ENCODE measurements at places on chromosomes 16 and 17.

DNA sequence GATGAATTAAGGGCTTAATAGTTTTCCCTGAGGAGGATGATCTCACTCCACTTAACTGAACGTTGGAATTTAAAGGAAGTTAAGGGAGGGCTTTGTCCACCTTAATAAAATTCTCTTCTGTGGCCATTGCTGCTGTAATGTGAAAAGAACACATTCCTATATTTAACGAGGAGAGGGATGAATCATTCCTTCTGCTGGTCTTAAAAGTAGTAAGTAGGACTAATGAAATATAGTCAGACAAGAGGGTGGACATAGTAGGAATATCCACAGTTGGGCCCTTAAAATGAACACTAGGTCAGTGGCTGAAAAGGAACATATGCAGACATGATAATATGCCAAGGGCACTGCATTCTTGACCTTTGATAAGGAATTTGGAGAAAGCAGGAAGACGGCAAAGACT lies 405.6 kb downstream of the PMP22 start:
- DNase-seq = no peak

DNA sequence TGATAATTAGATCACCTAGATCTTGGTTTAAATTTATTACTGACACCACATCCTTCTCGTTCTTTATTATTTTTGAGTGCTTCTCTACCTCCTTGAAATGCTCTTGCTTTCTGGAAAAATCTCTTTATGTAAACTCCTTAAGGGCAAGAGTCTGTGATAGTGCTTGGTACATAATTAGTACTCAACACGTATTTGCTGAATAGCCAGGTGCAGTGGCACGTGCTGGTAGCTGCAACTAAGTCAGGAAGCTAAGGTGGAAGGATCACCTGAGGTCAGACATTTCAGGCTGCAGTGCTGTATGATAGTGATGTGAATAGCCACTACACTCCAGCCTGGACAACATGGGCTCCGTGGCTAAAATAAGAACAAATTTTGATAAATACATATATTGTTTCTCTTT lies 63.0 kb downstream of the PPM1E start:
- DNase-seq = no peak

DNA sequence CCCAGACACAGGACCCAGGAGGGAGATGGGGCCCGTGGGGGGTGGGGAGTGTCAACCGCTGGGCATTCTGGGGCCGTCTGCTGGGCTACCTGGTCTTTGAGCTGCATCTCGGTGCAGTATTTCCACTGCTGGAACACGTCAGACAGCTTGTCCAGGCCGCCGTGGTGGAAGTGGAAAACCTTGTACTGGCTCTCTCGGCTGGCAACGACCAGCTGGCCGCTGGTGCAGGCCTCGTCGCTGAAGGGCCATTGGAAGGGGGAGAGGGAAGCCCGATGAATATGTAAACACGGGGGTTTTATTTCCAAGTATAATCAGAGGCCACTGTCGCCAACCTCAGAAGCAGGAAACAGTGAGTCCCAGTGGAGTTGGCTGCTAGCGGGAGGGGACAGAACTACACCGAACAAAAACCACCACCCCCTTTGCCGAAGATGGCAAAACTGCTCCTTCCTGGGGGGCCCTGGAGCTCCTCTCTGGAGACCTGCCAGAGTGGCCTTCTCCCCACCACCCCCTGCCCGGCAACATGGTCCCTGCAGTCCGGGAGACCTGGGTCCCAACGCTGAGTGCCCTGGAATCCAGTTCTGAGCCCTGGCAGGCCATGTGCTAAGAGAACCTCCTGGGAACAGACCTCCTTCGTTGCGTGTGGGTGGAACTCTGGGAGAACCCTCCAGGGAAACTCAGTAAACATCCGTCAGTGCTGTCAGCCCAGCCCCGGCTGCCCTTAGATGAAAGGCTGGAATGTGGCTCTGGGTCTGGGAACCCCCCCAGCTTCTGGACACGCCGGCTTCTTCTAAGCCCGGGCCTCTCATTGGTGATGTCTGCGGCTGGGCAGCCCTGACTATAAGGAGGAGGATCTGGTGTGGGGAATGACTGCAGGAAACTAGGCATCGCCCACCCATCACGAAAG lies 84.1 kb downstream of the TBC1D16 start:
- no peak for DNase-seq

DNA sequence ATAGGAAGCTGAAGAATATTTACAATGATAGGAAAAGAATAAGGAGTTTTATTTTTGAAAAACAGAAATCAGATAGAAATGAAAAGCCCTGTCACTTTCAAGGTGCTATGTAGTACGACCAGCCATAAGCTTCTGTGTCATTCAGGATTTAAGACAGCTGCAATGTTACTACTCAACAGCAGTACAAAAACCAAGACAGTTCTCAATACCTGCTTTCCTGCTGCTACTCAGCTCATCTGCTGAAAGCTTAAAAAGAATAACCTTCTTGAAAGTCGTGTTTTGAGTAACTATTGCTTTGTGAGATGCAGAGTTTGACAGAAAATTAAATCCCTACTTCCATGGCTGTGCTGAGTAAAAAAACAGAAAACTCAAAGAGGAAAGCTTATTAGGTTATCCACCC lies 8.7 kb downstream of the GRB2 start:
- DNase-seq = no peak

- DNase-seq = no peak
Measured at GRCh38 chr16:87841340-87842208, 27.7 kb downstream of the SLC7A5 start.

- DNase-seq = no peak
Measured at GRCh38 chr17:28471531-28472342, 1.7 kb upstream of the SLC13A2 start.

DNA sequence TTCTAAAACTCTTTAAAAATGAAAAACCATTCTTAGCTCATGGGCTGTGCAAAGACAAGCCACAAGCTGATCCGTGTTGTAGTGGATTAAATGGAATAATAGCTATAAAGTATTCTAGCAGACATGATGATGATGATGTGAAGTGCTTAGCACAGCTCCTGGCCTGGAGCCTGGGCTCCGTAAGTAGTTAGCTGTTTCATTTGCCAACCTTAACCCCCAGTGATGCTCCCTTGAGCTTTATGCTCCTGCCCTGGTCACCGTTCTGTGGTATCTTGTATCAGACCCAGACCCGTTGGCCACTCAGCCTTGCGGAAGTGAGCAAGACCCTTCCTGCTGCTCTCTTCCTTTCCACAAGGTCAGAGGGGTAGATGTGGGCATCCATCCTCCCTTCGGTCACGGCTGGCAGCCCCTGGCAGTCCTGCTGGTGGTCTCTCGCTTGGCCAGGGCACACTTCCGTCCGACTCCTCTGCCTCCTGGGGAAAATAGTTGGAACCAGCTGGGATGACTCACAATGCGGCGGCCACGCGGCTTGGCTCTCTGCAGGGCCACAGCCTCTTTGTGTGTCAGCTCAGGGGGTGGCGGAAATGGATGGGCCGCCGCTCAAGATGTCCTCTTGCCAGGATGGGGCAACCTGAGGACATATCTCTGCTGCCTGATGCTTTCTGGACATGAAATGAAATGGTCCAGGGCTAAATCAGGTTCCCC lies 79.1 kb downstream of the GPR139 start:
- DNase-seq = no peak

- DNase-seq = no peak
Measured at GRCh38 chr17:79137015-79137788, 62.6 kb downstream of the ENGASE start.

DNA sequence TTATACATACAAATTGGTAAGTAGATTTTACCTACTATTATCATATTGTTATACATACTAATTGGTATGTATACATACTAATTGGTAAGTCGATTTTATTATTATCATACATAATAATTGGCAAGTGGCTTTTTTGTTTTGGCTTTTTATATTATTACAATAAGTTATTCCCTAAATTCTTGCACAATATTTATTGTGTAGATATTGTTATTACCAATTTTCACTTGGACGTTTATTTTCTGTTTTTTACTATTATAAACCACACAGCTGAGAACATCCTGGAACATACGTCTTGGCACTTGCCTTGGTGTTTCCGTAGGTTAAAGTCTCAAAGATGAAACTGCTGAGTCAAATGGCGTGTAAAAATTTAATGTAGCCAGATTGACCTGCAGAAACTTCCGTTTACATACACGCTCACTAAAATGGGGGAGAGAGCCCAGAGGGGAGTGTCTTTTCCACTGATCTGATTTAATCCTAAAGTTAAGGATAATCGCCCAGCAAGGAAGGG lies 18.9 kb downstream of the GNGT2 start:
- no peak for DNase-seq

DNA sequence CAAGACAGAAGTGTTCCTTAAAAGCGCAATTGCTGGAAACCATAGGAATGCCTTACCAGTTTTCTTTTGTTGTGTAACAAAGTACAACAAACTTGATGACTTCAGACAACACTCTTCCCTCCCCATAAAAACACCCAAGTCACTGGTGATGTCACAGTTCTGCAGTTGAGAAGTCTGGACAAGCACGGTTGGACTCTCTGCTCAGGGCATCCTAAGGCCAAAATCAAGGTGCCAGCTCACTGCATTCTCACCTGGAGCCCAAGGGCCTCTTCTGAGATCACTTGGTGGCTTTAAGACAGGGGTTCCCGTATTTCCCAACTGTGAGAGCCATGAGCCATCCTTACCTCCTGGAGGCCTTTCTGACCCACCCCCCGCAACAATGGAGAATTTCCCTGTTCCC lies 45.6 kb upstream of the MEAK7 start:
- no peak for DNase-seq

DNA sequence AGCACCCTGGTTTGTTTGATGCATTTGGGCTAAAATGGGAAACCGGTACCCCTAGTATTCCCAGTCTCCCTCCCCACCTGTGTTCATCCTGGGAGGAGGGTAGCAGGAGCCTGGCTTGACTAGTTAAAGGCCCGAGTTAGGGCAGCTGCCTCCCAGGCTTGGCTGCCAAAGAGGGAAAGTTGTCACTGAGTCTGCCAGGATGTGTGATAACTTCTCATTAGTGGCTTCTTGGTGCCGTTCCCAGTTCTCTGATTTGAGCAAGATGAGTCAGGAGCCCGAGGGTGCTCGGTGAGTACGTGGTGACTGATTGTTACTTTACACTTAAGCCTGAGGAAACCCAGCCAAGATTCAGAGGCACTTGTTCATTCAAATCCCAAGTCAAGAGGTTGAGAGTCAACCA lies 2.5 kb downstream of the KRT32 start:
- DNase-seq = no peak
